ENCODE measurements at places on chromosomes 7 and 10. TPM values are rescaled to one million over a fixed set of nuclear protein-coding genes. Genes with fewer than 3 reads are reported as not detected.

GRCh38 chr10:72310636-72311035 lies 36.9 kb downstream of the DDIT4 start:
- H3K4me1 ChIP-seq, result peaks cover 12% of the 10 kb centered on the region
- H3K4me3 ChIP-seq, result no peak overlapping the region
- H3K36me3 ChIP-seq, result no peaks in the 10 kb centered on the region

GRCh38 chr7:140639366-140640053 lies 1.1 kb downstream of the DENND2A start:
- peak; percentile 49 for DNase-seq
- no peaks in the 10 kb centered on the region for H3K36me3 ChIP-seq
- H3K27me3 ChIP-seq, result peaks cover 19% of the 10 kb centered on the region
- H3K27ac ChIP-seq, result no peak overlapping the region
- H3K4me3 ChIP-seq, result peak overlapping the region; percentile 94

- no peaks in the 10 kb centered on the region for H3K36me3 ChIP-seq
- DNase-seq, result peak; percentile 53
- no peak overlapping the region for H3K27ac ChIP-seq
These were observed 1.8 kb downstream of the ZMYND11 start for GRCh38 chr10:137031-137430.

DNA sequence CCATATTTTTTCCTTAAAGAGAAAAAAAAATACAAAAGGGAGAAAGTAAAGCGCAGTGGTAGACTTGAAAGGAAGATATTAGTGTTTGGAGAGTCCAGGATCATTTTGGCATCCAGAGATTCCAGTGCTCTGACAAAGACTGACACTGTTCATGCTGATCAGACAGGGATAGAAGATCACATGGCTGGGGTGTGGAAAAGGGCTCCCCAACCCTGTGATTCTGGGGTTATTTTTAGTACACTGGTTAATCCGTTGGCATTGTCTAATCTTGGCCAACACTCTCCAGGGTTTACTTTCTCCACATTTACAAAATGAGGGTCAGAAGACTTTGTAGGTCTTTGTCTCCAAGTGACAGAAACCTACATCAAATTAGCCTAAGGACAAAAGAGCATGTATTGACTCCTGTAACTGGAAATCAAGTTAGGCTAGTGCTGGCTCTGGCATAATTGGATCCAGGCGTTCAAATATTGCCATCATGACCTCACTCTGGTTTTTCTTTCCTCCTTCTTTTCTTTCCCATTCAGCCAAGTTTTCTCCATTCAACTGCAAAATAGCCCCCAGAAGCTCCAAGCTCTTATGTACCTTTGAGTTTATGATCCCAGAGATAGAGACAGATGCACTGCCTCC lies 181.6 kb downstream of the PHTF2 start:
- H3K4me1 ChIP-seq, result peaks cover 6% of the 10 kb centered on the region
- no peak overlapping the region for H3K4me3 ChIP-seq
- H3K36me3 ChIP-seq, result no peaks in the 10 kb centered on the region

- H3K36me3 ChIP-seq, result no peaks in the 10 kb centered on the region
- no peak overlapping the region for H3K4me3 ChIP-seq
- H3K27ac ChIP-seq, result no peak overlapping the region
- no peak for DNase-seq
These were observed 229.1 kb downstream of the ELFN1 start for GRCh38 chr7:1899196-1899595.

DNA sequence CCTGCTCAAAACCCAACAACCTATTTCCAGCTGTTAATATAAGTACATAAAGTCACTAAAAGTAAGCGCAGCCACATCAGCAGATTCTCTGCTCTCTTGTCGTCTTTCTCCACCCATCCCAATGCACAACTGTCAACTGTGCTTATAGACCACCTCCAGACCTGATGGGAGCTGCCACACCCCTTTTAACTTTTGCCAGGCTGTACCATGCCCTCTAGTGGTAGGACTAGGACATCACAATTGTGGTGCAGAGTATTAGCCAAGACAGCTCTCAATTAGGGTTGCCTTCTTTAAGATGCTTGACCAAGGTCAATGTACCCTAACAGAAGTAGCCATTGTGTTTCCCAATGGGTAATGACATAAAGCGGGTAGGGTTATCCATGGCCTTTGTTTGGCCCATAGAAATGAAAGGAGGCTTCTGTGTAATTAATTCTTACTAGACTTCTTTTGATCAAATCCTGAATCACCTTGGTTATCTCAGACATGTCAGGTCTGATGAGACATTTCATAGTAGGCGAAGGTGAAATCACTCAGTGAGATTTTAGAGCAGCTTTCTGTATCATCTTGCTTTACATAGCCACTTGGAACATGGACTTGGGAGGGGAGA lies 68.1 kb downstream of the SCRN1 start:
- H3K27me3 ChIP-seq, result no peaks in the 10 kb centered on the region
- DNase-seq, result peak; percentile 75
- H3K27ac ChIP-seq, result no peak overlapping the region

DNA sequence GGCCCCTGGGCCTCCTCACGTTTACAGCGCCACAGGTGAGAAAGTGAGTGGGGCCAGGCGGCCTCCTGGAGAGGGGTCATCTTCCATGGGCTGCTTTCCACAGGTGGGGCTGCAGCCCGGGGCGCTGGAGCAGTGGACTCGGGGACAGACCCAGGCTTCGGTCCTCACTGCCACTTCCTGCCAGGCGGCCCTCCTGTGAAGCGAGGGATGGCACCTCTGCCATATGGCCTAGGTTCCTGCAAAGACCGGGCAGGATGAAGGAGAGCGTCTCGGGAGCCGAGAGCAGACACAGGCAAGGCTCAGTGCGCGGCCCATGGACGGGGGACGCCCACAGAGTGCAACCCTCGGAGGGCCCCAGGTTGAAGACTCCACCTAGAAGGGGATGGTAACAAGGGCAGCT lies 106.8 kb downstream of the MAD1L1 start:
- H3K4me3 ChIP-seq, result no peak overlapping the region
- H3K27me3 ChIP-seq, result no peaks in the 10 kb centered on the region
- no peaks in the 10 kb centered on the region for H3K4me1 ChIP-seq
- H3K27ac ChIP-seq, result no peak overlapping the region
- H3K36me3 ChIP-seq, result no peaks in the 10 kb centered on the region
- no peak for DNase-seq

GRCh38 chr10:31261511-31262311 lies 57.3 kb upstream of the ZEB1 start:
- H3K4me1 ChIP-seq, result no peaks in the 10 kb centered on the region
- H3K27ac ChIP-seq, result no peak overlapping the region

DNA sequence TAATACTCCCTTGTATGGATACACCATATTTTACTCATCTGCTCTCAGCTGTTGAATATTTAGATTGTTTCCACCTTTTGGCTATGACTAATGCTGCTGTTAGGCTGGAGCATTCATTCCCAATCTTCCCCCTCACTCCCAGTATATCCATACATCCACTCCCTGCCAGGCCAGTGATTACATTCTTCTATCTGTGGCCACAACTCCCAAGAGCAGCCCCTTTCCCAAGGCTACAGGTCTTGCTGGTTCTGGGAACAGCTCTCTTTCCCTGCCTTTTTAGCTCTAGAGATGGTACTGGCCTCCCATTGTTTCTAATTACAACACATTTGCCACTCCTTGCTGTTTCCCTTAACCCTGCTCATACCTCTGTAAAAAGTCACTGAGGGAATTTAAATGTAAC lies 28.2 kb downstream of the SFR1 start:
- H3K27ac ChIP-seq, result no peak overlapping the region
- H3K4me3 ChIP-seq, result no peak overlapping the region
- DNase-seq, result no peak
- H3K27me3 ChIP-seq, result no peaks in the 10 kb centered on the region
- no peaks in the 10 kb centered on the region for H3K4me1 ChIP-seq
- peaks cover 5% of the 10 kb centered on the region for H3K36me3 ChIP-seq

DNA sequence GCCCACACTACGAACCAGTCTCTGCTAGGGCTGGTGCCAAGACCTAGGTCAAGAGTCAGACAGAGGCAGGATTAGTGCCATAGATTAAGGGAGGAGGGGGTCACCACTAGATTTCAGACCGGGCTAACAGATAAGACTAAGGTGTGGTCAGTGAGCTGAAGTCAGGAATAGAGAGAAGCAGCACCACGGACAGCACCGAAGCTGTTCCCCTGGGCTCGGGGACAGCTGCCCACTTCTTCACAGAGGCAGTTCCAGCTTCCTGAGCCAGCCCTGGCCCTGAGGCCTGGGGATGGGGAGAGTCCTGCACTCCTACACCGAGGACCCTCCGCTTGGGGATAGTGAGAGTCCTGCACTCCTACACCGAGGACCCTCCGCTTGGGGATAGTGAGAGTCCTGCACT lies 11.2 kb upstream of the JAKMIP3 start:
- DNase-seq, result peak; percentile 79
- H3K27ac ChIP-seq, result no peak overlapping the region
- no peaks in the 10 kb centered on the region for H3K4me1 ChIP-seq
- H3K36me3 ChIP-seq, result no peaks in the 10 kb centered on the region

- H3K27me3 ChIP-seq, result no peaks in the 10 kb centered on the region
- DNase-seq, result no peak
- H3K27ac ChIP-seq, result no peak overlapping the region
- no peaks in the 10 kb centered on the region for H3K4me1 ChIP-seq
These were observed 146.6 kb upstream of the DGKB start for GRCh38 chr7:15049157-15049556.

DNA sequence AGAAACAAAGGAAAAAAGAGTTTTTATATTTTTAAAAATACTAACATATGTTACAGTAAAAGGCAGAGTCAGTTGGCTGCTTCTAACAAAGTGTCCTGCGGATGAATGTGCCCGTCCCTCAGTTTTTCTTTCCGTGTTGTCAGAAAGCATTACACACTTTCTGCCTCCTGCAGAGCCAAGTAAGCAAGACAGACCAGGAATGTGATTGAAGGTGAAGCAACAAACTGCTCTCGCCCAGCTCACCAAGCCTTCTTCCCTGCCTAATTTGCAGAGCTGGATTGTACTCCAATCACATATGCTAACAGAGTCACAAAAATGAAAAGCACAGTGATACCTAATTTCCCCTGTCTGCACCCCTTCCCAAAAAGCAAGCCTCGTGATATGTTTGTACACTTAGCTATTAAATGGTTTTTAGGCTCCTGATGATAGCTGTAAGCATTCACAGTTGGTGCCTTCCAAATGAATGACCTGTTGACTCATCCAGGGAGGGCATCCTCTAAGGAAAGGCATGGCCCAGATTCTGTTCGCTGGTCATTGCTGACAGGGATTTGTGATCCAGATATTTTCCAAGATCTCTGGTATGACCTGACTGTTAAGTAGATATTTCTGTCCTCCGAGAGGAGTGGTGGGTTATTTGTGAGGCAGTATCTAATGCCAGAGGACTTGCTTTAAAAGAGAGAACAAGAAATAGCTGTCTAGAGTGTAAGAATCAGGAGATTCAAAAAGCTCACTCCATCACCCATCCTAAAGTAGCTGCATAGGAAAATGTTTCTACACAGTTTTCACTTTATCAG lies 187.3 kb upstream of the PLXDC2 start:
- no peaks in the 10 kb centered on the region for H3K27me3 ChIP-seq
- no peaks in the 10 kb centered on the region for H3K36me3 ChIP-seq
- H3K4me3 ChIP-seq, result peak overlapping the region; percentile 22
- peak; percentile 63 for DNase-seq

Gene EBLN1
- total RNA-seq, result not detected

Gene HABP2
- total RNA-seq, result not detected

Gene WNT8B
- 9.0 TPM for total RNA-seq

Gene MINDY4
- total RNA-seq, result 5.2 TPM

Gene HOXA1
- not detected for total RNA-seq

Gene CTAGE15
- 0.19 TPM for total RNA-seq

Gene FIS1
- total RNA-seq, result 92.2 TPM

Measured in neural progenitor cell (in vitro differentiated cells).